Natural killer cell treated with Interleukin-12 subunit alpha and Interleukin-12 subunit beta and Interleukin-15 and Interleukin-18, amount 100 ng/mL, for 72 hours (primary cell): ENCODE measurements at places on chromosomes 4 and X. TPM values are rescaled to one million over a fixed set of nuclear protein-coding genes. Genes with fewer than 3 reads are reported as not detected.

The ADH4 gene
- total RNA-seq, result not detected

The MAGEB6B gene
- not detected for total RNA-seq

The ADAD1 gene
- not detected for total RNA-seq

The GPRIN3 gene
- total RNA-seq, result 24.0 TPM

The EREG gene
- total RNA-seq, result not detected

The XPNPEP2 gene
- 0.55 TPM for total RNA-seq

The AKAP14 gene
- not detected for total RNA-seq

The ATP7A gene
- 7.0 TPM for total RNA-seq

The NDUFA1 gene
- total RNA-seq, result 65.0 TPM

The CT47B1 gene
- total RNA-seq, result not detected

- no peak for DNase-seq
Observed at GRCh38 chr4:111689731-111690130, 455.5 kb upstream of the FAM241A start.

DNA sequence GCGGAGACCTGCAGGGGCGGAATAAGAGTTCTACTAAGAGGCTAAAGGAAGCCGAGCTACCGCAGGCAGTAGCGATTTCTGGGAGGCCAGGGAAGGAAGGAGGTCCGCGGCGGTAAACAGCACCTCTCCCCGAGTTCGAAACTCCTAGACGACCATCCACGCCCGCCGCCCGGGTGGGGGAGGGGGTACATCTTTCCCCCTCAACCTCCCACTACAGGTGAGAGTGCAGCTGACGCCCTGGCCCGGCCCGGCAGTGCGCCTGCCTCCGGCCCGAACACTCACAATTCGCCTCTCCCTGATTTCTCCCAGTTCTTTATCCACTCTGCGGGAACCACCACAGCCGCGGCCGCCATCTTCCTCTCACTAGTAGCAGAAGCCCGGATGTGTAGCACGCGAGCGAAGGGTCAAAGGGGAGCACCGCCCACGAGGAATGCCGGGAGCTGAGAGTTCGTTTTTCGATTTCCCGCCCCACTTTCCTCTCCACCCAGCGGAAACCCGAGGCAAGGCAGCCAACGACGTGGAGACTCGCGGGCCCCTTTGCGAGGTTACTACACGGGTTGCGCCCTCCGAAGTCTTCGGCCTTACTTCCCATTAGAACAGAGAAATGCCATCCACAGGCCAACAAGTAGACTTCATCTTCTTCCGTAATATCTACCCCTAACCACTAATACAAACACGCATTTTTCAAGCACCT is at the start of gene THOC2:
TSS of gene THOC2 (minus strand) at position 383 of the 694 bp plus-strand sequence. CDS start at position 353, 30 bp downstream.
- DNase-seq, result peak; percentile 86

DNA sequence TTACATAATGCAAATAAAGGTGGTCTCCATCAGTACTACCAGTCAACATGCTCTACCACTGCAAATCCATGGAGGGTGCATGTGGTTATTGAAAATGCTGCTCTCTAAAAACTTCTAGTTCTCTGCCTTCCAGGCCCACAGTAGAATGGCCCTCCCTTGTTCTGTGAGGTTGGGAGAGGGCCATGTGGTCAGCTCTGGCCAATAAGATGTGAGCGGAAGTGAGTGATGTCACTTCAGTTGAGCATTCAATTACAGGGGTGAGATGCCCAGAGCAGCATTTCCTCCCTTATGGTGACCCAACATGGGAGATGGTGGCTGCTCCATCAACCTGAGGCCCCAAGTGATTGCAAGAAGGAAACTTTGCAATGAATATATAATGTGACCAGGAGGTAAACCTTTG is 148.8 kb downstream of the CPEB2 start:
- no peak for DNase-seq

DNA sequence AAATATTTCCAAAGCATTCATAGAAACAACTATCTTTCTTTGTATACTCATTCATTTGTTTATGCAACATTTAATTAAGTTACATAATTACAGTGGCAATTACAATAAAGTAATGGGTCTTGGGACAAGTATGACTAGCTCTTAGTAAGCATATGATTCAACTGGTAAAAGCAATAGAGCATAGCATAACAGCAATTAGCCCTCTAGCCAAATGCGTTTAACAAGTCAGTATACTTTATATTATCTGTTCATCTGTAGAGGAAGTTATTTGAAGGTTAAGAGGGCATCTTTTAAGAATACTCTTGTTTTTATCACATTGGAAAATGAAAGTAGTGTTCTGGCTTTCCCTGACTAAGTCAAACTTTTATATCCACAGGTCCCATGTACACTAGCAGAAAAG is 198.1 kb upstream of the UGT8 start:
- DNase-seq, result no peak

DNA sequence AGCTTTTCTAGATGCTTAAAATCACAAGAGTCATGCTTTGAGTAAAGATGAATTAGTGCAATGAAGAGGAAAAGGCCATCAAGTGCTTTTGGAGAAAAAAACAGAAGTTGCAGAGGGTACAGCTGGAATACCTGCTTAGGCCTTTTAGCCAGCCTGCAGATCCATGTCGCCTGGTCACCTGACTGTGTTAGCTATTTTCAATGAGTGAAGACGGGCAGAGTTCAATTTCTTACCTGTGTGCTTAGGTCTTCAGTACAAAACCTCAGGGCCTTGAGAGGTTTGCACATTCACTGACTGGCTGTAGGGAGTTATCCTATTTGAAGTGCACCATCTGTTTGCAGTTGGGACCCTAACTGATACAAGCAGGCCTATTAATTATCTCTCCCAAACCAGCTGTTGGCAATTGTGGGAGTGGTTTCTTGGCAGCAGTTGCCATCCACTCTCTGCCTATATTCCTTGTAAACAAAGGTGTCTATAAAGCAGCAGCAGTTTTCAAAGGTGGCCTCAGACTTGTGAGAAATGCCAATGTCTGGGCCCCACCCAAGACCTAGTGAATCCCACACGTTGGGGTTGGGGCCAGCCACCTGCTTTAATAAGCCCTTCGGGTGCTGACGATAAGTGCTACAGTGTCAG is 16.3 kb upstream of the FAT1 start:
- DNase-seq, result no peak

GRCh38 chr4:68865760-68866159 is 50.0 kb downstream of the UGT2B10 start:
- DNase-seq, result no peak

DNA sequence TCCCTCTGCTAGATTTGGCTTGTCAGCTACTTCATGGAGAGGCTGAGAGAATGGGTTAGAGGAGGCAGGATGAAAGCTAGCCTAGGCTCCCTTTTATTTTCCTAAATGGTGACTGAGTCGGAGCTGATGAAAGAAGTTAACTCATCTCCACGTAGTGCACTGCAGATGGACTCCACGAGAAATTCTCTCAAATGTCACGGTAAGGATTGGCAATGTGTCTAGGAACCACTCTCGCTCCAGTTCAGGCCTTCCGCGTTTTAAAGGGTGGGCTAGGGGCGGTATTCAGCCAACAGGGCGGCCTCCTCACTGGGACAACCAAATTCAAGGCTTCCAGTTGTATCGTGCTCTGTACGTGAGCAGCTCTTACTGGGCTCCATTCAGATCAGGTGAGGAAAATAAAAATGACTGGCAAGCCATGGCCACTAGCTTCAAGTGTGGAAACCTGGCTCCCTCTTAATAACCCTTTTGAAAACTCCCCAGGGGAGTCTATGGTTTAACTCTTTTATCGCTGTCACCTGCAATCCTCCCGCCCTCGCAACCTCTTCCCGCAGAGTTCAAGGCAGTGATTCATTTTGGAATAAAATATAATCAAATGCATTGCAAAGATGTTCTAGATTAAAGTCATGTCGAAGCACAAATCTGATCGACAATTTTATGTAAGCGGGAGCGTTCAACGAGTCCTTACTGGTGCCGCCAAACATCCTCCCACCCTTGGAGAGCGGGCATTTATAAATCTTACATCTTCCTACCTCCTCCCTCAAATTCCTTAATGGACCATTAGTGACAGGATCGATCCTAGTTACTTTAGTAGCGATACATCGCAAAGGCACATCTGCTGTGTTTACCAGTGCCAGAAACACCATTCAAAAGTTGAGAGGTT is 1.2 kb downstream of the SPOCK3 start:
- DNase-seq, result no peak

- no peak for DNase-seq
Observed at GRCh38 chrX:109623997-109624396, 975 bp downstream of the KCNE5 start.

GRCh38 chrX:153554519-153555167 is 37.2 kb downstream of the ATP2B3 start:
- no peak for DNase-seq

DNA sequence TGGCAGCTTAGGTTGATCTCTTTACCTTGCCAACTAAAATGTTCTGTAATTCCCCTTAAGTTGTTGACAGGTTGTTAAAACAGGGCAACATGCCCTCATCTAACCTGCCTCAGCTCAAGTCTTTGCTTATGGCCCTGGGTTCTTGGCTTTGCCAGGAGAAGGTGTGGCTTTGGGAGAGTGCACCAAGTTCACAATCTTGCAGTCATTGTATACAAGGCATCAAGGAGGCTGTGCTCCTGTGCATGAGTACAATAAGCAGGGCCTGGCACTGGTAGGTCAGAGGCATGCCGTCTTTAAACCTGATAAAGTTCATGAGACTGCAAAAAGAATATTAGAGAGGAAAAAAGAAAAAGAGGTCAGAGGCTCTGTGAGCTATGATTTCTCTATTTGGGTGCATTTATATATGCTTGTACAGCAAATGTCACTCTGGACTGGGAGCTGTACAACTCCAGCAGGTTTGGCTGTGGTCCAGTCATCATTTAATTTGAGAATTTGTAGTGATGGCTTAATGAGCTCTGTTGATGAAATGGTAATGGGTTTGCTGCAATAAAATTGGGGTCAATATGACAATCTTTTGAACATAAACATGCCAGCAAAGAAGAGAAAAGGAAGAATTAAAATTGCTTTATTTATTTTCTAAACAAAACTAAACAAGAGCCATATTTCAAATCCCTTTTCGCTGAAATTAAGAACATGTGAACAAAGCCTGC is 30.3 kb downstream of the AREG start:
- DNase-seq, result no peak

GRCh38 chr4:2402048-2402842 is 16.2 kb downstream of the ZFYVE28 start:
- no peak for DNase-seq
